CD4-positive, alpha-beta T cell treated with Interleukin-15 for 1 hour (primary cell): ENCODE measurements at places on chromosomes 12 and 14.

DNA sequence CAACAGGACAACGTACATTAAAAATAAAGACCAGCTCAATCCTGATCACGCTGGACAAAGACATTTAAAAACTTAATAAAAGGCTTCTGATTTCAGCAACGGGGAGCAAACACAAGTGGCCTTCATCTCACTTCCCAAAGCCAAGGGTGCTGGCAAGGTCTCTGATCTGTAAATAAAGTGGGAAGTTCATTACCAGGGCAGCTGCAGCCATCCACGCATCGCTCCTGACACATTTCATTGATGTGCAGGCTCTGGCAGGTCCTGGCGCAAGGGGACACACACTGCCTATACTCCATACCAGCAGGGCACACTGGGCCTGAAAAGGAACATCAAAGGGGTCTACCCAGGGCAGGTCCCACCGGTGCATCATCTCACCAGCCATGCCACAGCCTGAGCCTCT, 51.0 kb downstream of the VWF start:
- DNase-seq: peak; percentile 33

DNA sequence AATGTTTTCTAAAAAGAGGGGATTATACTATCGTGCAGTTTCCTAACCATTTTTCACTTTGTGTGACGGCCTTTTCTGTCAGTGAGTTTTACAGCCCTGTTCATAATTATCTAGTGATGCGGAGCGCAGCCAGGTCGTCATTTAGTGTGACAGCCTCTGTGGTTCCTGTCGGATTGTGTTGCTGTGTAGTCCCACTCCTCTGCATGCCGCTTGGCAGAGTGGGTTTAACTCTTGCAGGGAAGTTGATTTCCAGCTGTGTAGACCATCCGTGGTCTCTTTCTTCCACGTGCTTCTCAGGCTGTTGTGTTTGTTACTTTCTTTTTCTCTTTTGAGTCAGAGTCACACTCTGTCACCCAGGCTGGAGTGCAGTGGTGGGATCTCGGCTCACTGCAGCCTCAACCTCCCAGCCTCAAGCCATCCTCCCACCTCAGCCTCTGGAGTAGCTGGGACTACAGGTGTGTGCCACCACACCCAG, 8.6 kb downstream of the RAN start:
- no peak for DNase-seq

GRCh38 chr12:55686366-55687010, 21.2 kb downstream of the ITGA7 start:
- no peak for DNase-seq

- no peak for DNase-seq
Measured at GRCh38 chr12:51307655-51308593, 16.1 kb downstream of the BIN2 start.

- DNase-seq: no peak
Measured at GRCh38 chr12:32773691-32774090, 18.0 kb upstream of the YARS2 start.

- DNase-seq: no peak
Measured at GRCh38 chr14:98947911-98948595, 323.9 kb downstream of the BCL11B start.

GRCh38 chr12:68109444-68110217, 49.9 kb downstream of the IFNG start:
- DNase-seq: no peak

GRCh38 chr14:91317381-91318308, 73.1 kb upstream of the GPR68 start:
- DNase-seq: peak; percentile 82

DNA sequence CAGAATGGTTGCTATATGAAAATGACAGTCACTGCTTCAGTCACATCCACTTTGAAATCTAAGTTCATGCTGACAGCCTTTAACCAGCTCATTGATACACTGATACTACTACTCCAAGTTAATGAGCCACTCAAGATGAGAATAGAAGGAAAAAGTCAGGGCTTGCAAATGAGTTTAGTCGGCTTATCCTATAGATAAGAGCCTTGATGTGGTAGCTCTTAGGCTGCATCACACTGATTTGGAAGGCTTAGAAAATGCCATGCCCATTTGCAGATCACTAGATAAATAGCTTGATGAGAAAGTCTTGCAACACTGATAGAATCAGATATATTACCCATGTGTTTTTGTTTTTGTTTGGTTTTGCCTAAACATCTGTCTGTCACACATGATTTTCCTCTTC, 251.4 kb upstream of the ATXN7L3B start:
- DNase-seq: no peak

DNA sequence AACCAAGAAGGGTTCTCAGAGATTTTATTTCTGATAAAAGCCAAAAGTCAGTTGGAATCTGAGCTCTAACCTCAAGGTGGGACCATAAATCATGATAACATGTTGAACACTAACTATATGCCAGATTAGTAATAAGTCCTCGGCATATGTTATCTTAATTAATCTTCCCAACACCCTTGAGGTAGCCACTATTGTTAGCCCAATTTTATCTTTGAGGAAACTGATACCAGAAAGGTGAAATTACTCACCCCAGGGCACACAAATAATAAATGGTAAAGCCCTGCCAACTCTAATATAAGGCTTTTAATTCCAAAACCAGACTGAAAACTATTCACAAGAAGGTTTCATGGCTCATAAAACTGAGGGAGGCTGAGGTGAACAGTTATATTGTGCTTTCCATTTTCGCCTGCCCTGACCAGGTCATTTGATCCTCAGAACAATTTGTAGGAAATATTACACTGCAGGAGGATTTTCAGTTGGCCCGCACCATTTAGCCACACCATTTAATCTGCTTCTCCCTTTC, 16.1 kb upstream of the NUAK1 start:
- no peak for DNase-seq

DNA sequence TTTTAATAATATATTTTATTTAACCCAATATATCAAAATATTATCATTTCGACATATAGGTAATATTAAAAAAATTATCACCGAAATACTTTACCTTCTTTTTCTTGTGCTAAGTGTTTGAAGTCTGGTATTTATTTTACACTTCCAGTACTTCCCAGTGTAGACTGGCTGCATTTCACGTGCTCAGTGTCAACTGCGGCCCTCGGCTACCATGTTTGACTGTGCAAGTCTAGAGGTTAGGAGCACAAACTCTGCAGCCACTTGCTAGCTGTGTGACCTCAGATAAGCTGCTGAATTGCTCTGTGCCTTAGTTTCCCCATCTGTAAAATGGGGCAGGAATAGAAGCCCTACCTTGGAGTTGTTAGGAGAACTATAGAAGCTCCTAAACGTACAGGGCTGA, 42.3 kb upstream of the ESRRB start:
- DNase-seq: no peak

DNA sequence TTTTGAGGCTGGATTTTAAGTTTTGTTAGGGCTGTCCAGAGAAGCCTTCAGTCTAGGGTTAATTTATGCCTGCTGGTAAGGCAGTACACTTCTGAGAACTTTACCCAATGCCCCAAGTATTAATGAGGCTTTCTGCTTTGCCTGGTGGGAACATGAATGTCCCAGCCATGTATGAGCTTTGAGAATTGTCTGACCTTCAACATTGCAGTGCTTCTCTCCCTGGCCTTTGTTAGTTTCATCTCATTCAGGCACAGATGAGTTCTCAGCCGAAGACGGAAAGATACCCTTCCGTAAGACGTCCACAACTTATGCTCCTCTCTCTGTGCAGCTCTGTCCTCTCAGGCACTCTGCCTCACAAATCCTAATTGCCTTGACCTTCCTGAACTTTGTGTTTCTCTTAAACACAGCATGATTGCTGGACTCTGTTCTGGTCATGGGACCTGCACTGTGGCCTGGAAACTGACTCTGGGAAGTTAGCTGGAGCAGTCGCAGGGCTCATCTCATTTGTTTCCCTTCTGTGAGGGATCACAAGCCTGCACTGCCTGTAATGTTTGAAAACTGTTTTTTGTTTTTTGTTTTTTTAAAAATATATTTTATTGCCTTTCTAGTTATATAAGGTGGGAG, 15.7 kb downstream of the CHPT1 start:
- DNase-seq: no peak

DNA sequence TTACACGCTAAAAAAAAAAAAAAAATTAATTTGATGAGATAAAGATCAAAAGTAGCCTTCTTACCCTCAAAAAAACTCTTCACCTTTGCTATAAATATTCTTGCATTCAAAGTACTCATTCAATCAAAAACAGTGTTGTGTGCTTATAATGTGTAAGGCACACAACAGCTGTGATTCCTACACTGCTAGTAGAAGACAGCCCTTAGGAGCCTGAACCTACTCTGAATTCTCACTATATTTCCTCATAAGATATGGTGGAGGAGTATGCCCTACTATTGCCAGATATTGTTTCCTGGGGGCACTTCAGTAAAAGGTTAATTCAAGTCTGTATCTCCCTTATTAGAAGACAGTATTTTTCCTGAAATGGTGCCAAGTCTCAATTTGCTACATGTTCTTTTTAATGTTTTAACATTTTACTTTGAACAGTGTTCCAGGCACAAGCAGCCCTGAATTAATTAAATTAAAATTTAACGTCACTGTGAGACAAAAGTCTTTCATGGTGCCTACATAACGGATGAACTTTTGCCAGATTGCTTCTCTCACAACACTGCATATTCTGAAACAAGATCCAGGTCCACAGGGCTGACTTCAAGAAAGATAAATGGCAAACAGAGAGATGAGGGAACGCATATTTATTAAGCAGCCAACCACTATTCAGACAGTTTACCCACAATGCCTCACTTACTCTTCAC, 19.3 kb downstream of the PPP2R5E start:
- no peak for DNase-seq

DNA sequence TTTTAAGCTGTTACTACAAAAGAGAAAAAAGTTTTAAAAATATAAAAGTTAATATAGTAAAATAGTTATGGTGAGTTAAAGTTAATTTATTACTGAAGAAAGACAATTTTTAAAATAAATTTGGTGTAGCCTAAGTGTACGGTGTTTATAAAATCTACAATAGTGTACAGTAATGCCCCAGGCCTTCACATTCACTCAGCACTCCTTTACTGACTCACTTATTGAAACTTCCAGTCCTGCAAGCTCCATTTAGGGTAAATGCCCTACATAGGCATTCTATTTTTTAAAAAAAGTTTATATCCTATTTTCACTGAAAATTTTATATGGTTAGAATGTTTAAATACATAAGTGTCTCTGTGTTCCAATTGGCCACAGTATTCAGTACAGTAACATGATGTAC, 769.5 kb upstream of the NOVA1 start:
- DNase-seq: no peak

DNA sequence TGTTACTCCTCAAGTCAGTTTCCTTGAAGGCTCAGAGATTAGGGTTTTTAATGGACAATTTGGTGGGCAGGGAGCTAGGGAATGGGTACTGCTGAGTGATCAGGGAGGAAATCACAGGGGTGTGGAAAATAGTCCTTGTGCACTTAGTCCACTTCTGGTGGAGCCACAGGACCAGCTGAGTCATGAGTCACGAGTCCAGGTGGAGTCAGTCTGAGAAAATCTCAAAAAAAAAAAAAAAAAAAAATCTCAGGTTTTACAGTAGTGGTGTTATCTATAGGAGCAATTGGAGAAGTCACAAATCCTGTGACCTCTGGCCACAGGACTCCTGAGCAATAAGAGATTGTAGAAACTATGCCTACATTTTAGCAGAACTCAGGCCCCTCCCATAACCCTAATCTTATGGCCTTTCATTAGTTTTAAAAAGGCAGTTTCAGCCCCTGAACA, 28.2 kb upstream of the AMN1 start:
- DNase-seq: no peak

DNA sequence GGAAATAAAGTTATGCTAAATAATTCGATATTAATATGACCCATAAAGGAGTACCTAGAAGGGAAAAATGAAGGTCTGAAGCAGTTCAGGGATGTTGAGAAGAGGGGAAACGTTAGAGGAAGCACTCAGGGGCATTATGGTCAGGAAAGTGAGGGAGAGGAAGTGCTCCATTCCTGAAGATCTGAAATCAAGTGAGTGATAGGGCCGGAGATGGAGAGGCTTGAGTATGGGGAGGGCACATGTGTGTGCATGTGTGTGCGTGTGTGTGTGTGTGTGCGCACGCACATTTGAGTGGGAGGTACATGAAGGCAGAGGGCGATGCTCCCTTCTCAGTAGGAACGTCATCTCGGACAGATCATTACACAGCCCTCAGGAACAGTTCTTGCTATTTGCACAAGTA, 4.9 kb upstream of the DCD start:
- no peak for DNase-seq

DNA sequence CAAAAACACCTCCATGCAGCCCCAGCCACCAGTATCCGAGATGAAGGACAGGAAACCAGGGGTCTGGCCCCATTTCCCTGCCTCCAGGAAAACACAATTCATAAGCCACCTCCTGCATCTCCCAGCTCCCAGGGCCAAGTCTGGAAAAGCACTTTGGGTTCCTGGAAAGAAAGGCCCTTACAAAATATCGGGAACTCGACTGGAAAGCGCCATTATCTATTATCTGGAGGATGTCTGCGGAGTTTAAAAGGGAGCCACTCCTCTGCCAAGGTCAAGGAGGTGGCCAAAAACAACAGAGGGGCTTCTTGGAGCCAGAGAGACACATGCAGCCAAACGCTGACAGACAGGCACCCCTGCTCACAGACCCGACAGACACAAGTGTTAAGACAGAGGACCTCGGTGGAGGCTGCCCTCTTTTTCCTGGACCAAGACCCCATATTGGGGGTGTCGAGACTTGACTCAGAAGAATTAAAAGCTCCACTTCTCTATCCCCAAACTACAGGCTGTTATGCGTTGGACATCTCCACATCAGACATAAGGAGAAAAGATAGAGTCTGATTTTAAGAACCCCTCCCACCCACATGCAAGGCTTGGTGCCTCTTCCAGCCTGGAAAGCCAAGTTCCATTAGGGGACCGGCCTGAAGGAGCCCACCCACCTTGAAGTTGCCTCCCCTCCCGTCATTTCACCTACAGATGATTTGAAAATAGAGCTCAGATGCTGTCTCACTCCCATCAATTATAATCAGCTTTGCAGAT, 9.6 kb downstream of the ACTN1 start:
- DNase-seq: no peak

- no peak for DNase-seq
Measured at GRCh38 chr12:46677749-46678148, 148.0 kb downstream of the SLC38A4 start.

- no peak for DNase-seq
Measured at GRCh38 chr14:38111046-38111445, 96.7 kb upstream of the SSTR1 start.

DNA sequence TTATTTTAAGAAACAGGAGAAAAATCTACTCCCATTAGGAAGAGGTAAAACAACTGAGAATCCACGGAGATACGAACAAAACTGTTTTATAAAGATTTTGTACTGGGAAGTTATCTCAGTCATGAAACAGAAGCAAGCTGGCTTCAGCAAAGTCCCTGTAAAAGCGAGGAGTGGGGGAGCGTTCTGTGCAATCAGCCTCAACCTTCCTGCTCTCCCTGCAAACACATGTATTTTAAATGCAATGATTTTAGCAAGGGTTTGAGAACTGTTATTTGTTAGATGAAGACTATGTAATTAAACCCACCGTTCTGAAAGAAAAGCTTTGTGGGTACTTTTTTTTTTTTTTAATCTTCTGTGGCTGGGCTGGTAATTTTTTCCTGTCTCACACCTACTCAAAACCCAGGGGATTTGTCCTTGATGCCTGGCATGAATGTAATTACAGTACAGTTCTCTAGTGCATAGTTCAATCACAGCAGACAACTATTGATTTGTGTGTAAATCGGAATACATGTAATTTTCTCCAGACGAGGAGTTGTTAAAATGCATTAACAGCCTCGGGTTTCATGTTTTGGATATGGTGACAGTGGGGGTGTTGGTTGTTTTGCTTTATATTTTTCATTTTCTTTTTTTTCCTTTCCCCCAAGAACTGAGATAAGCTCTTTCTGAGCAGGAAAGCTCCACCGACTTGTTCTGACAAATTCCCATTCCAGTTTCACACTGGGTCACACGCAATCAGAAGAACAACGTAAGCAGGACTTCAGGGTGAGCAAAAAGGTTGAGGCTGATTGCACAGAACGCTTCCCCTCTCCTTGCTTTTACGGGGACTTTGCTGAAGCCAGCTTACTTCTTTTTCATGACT, 153.6 kb downstream of the PHLDA1 start:
- DNase-seq: no peak
